Endothelial cell (in vitro differentiated cells): ENCODE measurements at places on chromosomes 13 and 19.

DNA sequence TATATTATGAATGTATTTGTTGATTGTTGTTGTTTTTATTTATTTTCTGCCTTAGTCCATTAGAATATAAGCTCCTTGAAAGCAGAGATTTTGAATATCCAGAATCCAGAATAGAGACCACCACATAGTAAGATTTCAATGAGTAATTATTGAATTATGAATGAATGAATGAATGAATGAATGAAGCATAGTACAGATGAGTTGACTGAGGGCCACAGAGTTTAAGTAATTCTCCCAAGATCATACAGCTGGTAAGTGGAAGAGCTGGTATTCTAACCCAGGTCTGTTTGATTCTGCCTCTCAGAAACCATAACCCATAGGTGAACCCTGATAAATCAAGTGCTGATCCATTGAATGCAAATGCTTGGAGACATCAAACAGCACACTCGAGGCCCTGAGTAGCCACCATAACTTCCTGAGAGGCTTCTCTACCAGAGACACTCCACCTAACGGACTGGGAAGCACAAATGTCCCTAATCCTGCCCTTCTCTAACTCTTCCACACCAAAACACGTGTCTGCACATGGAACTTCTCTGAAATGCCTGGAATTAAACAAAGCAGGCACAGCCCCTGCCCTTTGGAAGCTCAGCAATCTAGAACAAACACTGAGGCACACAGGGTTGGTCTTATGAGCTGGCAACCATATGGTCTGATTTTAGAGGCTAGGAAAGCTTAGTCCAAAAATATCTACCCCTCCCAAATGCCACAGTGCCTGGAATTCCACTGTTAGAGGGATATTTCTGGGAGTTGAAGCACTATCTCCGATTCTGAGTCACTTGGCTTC, 190.1 kb downstream of the FOXO1 start:
- no peak for DNase-seq
- H3K4me1 ChIP-seq: peaks cover 62% of the 10 kb centered on the region
- H3K4me3 ChIP-seq: no peak overlapping the region
- peak overlapping the region; percentile 85 for H3K27ac ChIP-seq
- peaks cover 3% of the 10 kb centered on the region for H3K36me3 ChIP-seq

GRCh38 chr19:9986787-9987281, 23.5 kb downstream of the COL5A3 start:
- no peaks in the 10 kb centered on the region for H3K4me1 ChIP-seq
- DNase-seq: no peak

GRCh38 chr13:109644956-109645355, 141.4 kb downstream of the IRS2 start:
- no peak for DNase-seq
- H3K4me1 ChIP-seq: peaks cover 3% of the 10 kb centered on the region
- no peak overlapping the region for H3K27ac ChIP-seq
- H3K4me3 ChIP-seq: no peak overlapping the region
- peaks cover 13% of the 10 kb centered on the region for H3K36me3 ChIP-seq

DNA sequence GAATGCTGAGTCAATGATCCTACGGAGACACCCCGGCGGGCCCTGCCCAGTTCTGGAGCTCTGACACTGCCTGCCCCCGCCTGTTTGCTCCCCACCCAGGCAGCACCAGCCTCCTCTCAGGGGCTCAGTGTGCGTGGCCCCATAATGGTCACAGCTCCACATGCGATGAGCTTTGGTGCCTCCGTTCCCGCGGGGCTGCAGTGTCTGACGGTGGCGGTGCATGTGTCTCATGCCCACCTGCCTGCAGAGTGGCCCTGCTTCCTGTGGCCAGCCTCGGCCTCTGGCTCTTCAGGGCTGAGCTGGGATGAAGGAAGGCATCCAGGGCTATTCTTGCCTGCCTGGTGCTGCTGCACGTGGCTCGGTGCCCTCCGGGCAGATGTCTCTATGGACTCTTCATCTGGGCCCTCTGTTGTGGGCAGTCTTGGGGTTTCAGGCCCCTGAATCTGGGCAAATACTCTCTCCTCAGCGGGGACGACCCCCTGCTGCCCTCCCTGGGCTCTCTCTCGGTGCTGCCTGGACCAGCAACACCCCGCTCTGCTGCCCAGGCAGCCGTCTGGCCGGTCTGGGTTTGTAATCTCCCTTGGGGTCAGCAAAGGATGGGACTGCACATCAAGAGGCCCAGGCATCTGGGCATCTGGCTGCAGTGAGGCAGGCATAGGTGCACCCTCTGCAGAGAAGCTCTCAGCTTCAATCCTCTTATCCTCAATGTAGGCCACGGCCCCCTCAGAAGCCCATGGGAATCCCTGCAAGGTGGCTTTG, 19.3 kb upstream of the TMEM255B start:
- peaks cover 5% of the 10 kb centered on the region for H3K4me1 ChIP-seq
- H3K27me3 ChIP-seq: peaks cover 11% of the 10 kb centered on the region
- no peak overlapping the region for H3K4me3 ChIP-seq
- peaks cover 1% of the 10 kb centered on the region for H3K36me3 ChIP-seq

DNA sequence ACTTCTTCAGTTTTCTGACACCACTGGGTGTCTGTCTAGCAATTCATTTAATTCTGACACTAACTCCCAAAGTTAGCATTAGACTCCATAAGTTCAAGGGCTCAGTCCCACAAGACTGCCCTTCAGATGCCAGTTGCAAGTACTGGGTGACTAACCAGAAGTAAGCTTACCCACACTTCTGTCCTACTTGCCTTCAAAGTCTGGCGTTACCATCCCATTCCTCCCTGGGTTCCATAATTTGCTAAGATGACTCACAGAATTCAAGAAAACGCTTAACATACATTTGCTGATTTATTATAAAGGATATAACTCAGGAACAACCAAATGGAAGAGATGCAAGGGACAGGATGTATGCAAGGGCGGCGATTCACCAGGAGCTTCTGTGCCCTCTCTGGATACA, 45.5 kb upstream of the NPAS1 start:
- peaks cover 4% of the 10 kb centered on the region for H3K36me3 ChIP-seq
- H3K27me3 ChIP-seq: peaks cover 13% of the 10 kb centered on the region
- H3K4me3 ChIP-seq: no peak overlapping the region
- peaks cover 42% of the 10 kb centered on the region for H3K4me1 ChIP-seq
- DNase-seq: no peak

GRCh38 chr19:4295972-4296771, 6.0 kb downstream of the TMIGD2 start:
- peaks cover 1% of the 10 kb centered on the region for H3K27me3 ChIP-seq
- no peaks in the 10 kb centered on the region for H3K4me1 ChIP-seq
- H3K36me3 ChIP-seq: no peaks in the 10 kb centered on the region
- no peak overlapping the region for H3K4me3 ChIP-seq
- no peak overlapping the region for H3K27ac ChIP-seq
